Stimulated activated CD8-positive, alpha-beta memory T cell treated with anti-CD3 and anti-CD28 coated beads, Interleukin-7, amount 100 ng/mL, for 24 hours (primary cell): ENCODE measurements at places on chromosomes 16 and 17.

DNA sequence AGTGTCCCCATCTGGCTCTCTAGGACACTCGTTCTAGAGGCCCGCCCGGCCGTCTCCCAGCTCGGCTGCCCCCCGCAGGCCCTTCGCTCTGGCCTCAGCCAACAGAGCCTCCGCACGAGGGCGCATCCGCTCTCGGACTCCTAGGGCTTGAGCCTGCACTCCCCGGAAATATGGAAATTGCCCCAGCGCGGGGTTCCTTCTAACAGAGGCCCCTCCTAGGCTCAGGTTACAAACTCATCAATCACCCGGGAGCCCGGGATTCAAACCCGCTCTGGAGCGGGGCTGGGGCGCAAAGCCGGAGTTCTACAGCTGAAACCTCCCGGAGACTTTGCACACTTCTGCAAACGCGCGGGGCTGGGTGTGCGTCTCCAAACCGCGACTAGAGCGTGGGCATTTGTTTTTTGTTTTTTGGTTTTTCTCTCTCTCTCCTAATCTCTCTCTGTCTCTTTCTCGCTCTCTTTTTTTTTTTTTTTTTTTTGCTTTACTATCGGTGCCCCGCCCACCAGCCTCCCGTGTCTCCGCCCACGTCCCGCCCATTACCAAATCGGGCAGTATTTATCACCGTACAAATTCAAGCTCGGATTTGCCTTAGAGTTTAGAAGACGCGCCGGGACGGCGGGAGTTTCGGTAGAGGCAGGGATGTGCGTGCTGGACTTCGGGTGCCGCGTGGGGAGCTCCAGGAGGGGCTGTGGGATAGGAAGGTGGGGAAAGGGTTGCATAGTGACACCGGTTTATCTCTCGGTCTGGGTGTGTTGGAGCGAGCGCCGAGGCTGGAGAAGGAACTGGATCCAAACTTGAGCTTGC lies 2.4 kb upstream of the FOXL1 start:
- no peak for DNase-seq

GRCh38 chr16:30893417-30893743 lies 497 bp downstream of the BCL7C start:
- no peak for DNase-seq

GRCh38 chr16:35532576-35532975 lies 2073.2 kb downstream of the TP53TG3F start:
- no peak for DNase-seq

GRCh38 chr17:45688353-45688752 lies 95.8 kb upstream of the CRHR1 start:
- DNase-seq = no peak

- DNase-seq = no peak
Observed at GRCh38 chr17:75077072-75077495, 10.7 kb upstream of the SLC16A5 start.

- no peak for DNase-seq
Observed at GRCh38 chr17:9817086-9817485, 4.8 kb downstream of the GSG1L2 start.

DNA sequence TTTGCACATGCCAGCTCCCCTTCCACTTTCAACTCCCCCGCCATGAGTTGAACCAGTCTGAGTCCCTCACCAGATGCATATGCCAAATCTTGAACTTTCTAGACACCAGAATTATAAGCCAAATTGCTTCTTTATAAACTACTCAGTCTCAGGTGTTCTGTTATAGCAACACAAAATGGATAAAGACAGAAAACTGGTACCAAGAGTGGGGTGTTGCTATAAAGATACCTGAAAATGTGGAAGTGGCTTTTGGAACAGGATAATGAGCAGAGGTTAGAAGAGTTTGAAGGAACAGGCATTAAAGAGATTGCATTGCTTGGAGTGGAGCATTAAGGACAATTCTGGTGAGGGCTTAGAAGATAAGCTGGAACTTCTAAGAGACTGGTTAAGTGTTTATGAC lies 17.2 kb upstream of the CACNG5 start:
- DNase-seq = no peak

DNA sequence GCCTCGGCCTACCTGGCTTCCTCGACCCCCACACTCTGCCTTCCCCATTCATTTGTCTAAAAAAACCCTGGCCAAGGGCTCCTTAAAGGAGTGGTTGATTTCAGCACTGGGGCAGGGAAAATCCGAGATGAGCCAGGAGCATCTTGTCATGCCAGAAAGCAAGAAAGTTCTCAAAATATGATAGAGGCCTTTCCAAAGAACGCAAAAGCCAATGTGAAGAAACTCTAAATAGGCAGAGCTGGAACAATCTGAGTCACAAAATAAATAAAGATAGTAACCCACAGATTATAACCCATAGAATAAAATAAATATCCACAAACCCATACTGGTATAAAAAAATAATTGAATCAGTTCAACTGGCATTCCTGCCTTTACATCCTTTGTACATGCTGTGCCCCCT lies 192.3 kb upstream of the SALL1 start:
- no peak for DNase-seq

- DNase-seq = no peak
Observed at GRCh38 chr17:394718-395095, 42.1 kb upstream of the RPH3AL start.

DNA sequence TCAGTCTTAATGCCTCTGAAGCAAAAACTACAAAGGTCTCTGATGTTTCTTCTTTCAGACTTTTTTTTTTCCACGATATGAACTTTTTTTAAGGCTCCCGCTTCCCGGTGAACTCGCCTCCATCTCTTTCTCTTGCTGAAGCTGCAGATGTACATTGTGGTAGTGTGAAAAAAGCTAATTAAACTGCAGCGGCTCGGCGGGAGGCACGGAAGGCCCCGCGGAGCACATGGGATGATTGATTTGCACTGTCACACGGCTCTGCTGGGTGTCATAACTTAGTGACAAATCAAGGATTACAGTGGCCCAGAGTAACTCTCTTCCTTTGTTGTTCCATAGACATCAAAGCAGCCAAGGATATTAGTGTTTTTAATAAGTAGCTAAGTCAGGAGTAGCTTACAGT lies 196.3 kb downstream of the AXIN2 start:
- DNase-seq = no peak

- no peak for DNase-seq
Observed at GRCh38 chr16:87140211-87141200, 176.7 kb downstream of the C16orf95 start.

- DNase-seq = no peak
Observed at GRCh38 chr17:34081269-34081668, 173.8 kb upstream of the CCL2 start.

DNA sequence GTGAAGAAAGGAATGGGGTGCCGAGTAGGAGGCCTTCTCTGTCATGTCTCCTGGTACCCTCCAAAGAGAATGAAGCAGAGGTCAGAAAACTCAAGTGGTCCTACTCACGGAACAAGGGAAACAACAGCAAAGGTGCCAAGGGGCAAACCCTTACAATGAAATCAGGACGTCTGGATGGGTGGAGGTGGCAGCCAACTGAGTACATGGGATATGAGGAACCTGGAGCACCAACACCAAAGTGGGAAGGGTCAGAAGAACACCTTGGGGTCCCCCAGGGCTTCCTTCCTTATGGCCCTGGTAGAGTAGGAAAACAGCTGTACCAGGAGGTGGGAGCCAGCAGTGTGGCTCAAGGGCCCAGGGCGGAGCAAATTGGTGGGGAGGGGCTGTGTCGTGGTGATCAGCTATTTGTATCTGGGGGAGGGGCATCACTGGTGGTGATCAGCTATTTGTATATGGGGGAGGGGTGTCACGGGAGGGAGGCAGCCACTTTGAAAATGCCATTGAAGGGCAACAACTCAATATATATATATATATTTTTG lies 643 bp downstream of the HIGD1B start:
- DNase-seq = no peak

- no peak for DNase-seq
Observed at GRCh38 chr16:57383276-57384247, 11.3 kb downstream of the CX3CL1 start.

- no peak for DNase-seq
Observed at GRCh38 chr17:56468840-56469239, 124.7 kb upstream of the NOG start.

DNA sequence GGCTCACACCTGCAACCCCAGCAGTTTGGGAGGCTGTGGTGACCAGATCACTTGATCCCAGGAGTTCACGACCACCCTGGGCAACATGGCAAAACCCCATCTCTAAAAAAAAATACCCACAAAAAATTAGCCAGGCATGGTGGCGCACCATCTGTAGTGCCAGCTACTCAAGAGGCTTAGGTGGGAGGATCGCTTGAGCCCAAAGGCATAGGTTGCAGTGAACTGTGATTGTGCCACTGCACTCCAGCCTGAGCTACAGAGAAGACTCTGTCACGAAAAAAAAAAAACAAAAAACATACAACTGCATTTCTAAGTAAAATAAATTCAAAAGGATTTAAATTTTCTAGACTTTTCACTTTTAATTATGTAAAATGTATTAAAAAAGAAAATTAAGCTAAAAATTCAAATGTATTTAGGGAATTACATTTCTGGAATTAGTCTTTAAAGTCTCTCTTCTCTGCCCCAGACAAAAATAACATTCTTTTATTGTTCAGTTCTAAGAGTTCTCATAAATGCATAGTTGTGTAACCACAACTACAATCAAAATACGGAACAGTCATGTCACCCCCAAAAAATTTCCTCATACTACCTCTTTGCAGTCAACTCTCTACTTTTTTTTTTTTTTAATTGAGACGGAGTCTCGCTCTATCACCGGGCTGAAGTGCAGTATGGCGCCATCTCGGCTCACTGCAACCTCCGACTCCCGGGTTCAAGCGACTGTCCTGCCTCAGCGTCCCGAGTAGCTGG lies 14.1 kb downstream of the FAM222B start:
- no peak for DNase-seq

DNA sequence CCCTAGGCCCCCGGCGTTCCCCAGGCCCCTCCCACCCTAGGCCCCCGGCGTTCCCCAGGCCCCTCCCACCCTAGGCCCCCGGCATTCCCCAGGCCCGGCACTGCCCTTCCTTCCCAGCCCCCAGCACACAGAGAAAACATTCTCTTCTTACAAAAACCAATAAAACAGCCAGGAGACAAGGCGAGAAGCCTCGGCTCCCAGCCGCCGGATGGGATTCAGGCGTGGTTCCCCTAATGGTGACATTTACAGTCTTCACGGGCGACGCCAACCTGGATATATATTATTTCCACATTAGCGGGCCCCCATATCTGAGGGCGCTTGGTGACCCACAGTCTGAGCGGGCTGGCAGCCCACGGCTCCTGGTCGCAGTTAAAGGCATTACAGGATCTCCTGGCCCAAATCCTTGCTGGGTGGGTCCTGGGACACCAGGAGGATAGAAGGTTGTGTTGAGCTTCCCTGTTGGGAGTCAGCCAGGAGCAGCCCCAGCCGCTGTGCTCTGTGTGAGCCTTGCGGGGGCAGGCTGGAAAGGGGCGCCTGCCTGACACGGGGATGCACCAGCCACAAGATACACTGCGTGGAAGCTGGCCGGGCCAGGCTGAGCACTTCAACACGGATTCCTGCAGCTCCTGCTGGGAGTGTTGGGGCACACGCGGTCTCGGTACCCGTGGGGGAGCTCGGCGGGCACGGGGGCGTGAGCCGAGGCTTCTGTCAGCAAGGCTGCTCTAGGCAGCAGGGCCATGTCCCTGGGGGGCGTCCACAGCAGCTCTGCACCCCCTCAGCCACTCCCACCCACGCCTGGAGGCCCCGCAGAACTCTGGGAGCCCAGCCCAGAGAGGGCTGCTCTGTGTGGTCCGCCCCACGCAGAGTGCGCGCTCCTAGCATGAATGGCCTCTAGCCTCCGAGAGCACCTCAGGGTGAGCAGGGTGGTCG lies 83.7 kb downstream of the LMF1 start:
- DNase-seq = no peak

DNA sequence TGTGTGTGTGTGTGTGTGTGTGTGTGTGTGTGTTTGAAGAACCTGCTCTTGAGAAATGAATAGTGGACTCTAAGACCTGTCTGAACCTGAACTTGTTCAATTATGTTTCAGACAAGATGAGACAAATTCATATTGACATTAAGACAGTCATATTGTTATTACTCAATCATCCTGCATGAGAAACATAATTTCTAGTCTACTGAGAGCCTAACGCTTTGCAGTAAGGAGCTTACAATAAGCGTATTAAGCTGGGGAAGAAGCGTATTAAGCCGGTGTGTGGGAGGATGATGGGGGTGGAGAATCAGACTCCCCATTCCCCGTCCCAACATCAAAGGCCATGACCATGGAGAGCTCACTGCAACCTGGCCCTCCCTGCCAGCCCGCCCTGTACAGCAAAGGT lies 22.4 kb upstream of the MNT start:
- no peak for DNase-seq

GRCh38 chr17:10025976-10026901 lies 121.2 kb upstream of the RCVRN start:
- DNase-seq = no peak
